ENCODE measurements at places on chromosomes 12 and 14.
A peak's percentile ranks its signal among the peaks of the same experiment; 100 is the strongest.

DNA sequence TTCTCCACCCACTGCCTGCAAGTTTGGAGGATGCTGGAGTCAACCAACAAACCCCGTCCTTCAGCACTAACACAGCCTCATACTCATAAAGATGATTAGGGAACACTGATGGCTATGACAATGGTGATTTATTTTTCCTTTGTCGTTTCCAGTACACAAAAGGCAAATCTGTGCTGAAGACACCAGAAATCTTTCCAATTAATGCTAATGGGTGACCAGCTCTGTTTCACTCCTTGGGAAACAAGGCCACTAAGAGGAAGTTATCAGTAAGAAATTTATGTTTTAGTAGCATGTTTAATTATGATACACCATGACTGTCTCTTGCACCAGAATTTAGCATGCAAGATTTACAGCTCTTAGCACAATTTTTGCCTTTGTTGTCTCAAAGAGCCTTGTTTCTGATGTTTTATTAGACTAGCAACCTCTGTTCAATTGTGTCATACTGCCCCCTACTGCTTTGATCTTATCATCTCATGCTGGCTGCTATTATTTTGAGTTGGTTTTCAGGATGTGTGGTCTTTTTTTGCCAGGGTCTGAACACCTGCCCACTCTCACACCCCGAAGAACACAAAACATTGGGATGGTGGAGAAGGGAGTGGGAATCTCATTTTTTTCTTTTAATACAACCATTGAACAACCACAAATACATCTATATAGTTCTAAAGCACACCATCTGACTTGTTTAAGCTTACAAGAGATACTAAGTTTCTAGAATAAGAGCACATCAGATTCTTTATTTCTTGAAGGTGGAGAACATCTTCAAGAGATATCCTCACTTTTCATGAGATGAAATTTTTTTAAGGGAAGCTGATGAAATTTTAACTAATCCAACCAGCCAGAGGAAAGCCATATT is 160.9 kb downstream of the SPTSSA start:
- H3K27me3 ChIP-seq: peaks cover 5% of the 10 kb centered on the region
- H3K4me3 ChIP-seq: no peak overlapping the region
- no peaks in the 10 kb centered on the region for H3K36me3 ChIP-seq

DNA sequence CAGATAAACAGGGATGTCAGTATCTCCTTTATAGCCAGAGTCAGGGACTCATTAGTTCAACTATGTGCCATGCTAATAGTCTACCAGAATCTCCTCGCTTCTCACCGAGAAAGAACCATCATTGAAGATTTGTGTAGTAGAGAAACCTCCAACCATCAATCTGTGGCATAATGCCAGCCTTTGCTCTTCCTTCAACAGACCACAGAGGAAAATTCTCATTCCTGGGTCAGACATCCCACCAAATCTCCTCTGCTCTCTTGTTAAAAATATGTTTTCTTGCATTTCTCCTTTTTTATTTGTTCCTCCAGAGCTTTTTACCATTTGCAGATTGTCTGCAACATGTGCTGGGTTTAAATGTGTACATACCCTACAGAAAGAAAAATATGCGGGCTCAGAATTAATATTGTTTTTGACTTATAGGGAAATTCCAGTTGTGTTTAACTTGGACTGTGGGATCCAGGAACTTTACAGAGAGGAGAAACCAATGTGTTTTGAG is 64.9 kb downstream of the LLPH start:
- no peaks in the 10 kb centered on the region for H3K4me1 ChIP-seq
- no peaks in the 10 kb centered on the region for H3K36me3 ChIP-seq
- H3K27ac ChIP-seq: no peak overlapping the region
- DNase-seq: no peak
- no peaks in the 10 kb centered on the region for H3K27me3 ChIP-seq

- peaks cover 31% of the 10 kb centered on the region for H3K36me3 ChIP-seq
- no peak overlapping the region for H3K27ac ChIP-seq
- H3K4me3 ChIP-seq: no peak overlapping the region
- no peaks in the 10 kb centered on the region for H3K27me3 ChIP-seq
These were observed 87.4 kb downstream of the ATF7IP start for GRCh38 chr12:14452865-14453264.

- H3K36me3 ChIP-seq: peaks cover 41% of the 10 kb centered on the region
- DNase-seq: peak; percentile 33
- H3K4me3 ChIP-seq: no peak overlapping the region
- no peak overlapping the region for H3K27ac ChIP-seq
- H3K4me1 ChIP-seq: peaks cover 14% of the 10 kb centered on the region
- H3K27me3 ChIP-seq: no peaks in the 10 kb centered on the region
These were observed 30.7 kb downstream of the P2RX4 start for GRCh38 chr12:121240484-121241101.

DNA sequence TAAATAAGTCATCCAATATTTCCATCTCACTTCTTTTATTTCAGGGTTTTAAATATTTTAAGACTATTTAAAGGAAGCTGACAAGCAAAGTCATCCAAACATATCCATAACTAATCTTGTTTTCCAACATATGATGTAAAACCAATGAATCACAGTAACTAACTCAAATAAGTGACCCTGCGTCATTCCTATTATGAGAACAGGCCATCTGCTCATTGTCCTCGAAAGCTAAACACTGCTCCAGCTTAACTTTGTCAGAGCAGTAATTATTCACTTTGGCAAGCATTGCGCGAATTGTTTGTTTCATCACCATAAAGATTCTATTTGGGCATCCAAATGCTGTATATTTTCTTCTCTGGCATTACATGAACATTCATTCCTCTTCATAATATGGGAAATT is 99.1 kb downstream of the CAPZA3 start:
- H3K4me3 ChIP-seq: no peak overlapping the region
- no peak for DNase-seq
- H3K4me1 ChIP-seq: no peaks in the 10 kb centered on the region
- H3K36me3 ChIP-seq: no peaks in the 10 kb centered on the region

GRCh38 chr12:5479761-5480160 is 47.9 kb downstream of the NTF3 start:
- H3K4me1 ChIP-seq: no peaks in the 10 kb centered on the region
- H3K36me3 ChIP-seq: no peaks in the 10 kb centered on the region
- H3K4me3 ChIP-seq: no peak overlapping the region

DNA sequence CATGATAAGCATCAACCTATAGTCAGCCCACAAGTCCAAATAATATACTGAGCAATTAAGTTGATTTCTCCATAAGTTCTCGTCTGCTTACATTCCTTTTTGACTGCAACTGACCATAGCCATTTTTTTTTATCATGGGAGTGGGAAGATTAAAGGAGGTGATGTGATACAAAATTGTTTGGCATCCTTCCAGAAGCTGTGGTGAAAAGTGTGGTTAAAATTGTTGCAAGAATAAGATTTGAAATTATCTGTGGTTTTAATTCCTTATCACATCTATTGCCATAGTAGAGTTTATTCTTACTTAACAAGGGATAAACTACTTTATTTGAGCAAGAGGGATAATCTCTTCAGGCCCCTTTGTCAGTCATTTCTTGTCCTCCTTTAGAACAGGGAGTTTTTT is 50.7 kb downstream of the LIN52 start:
- H3K27me3 ChIP-seq: no peaks in the 10 kb centered on the region
- no peak for DNase-seq
- H3K4me1 ChIP-seq: no peaks in the 10 kb centered on the region
- no peaks in the 10 kb centered on the region for H3K36me3 ChIP-seq
- no peak overlapping the region for H3K4me3 ChIP-seq
